NCI-H510A treated with DMSO at 0.1 percent for 48 hours (cell line): ENCODE measurements at places on chromosomes 16 and 17.
A peak's percentile ranks its signal among the peaks of the same experiment; 100 is the strongest.

- DNase-seq, result peak; percentile 40
Observed at GRCh38 chr17:74744714-74745547, 3.5 kb upstream of the NHERF1 start.

- DNase-seq, result peak; percentile 11
Observed at GRCh38 chr16:64983963-64984362, 137.9 kb downstream of the CDH11 start.

DNA sequence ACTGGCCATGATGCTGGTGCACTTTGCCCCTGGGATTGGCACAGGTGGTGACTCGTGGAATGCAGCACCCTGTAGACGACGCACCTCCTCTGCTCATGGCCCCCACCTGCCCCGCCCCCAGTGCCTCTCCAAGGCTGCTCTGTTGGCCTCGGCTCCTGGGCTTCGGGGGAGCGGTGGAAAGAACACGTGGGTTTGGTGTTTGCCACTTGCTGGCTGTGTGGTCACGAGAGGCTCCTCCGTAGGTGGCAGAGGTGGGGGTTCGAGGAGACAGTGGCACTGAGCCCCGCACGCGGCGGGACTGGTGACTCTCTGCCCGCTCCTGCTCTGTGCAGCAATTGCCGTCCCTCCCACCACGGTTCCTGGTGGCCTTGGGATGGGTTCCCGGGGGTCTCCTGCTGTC is 82.8 kb upstream of the ZNF750 start:
- DNase-seq, result no peak

DNA sequence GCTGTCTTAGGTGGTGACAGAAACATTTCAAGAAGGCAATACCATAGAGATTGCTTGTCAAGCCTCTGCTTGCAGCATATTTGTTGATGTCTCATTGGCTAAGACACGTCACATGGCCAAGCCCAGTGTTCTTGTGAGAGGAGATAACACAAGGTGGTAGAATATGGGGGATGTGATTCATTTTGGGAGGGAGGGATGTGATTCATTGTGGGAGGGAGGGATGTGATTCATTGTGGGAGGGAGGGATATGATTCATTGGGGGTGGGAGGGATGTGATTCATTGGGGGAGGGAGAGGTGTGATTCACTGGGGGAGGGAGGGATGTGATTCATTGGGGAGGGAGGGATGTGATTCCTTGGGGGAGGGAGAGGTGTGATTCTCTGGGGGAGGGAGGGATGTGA is 470.5 kb upstream of the SALL1 start:
- DNase-seq, result no peak

GRCh38 chr17:83154311-83155127 is 75.1 kb downstream of the METRNL start:
- no peak for DNase-seq

DNA sequence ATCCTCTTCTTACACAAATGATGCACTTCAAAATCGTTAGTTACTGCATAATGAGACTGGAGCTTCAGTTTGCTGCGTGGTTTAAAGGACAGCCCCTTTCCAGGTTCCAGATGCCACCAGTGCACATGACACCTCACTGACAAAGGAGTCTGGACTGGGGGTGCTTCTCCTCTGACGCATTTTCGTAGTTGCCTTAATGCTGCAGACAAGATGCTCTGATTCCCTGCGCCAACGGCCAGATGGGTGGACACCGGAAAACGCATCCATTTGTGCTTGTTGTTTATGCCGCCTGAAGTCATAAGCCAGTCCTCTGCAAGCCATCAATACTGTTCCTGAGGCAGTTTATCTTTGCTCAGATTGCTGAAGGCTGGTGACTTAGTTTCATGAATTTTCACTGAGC is 16.0 kb downstream of the FBXO31 start:
- DNase-seq, result no peak

DNA sequence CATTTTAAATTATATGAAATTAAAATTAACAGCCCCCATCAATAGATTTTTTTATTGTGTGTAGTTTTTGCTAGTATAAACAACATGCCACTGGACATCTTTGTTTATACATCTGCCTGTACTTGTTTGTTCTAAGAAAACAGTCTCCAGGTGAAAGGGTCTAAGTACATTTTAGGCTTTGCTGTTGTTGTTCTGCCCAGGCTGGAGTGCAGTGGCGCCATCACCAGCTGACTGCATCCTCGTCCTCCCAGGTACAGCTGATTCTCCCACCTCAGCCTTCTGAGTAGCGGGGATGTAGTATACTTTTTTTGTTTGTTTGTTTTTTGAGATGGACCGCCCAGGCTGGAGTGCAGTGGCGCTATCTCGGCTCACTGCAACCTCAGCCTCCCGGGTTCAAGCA is 25.5 kb downstream of the C17orf58 start:
- peak; percentile 29 for DNase-seq
